ENCODE measurements at places on chromosomes 12 and 14. TPM values are rescaled to one million over a fixed set of nuclear protein-coding genes. Genes with fewer than 3 reads are reported as not detected.
A peak's percentile ranks its signal among the peaks of the same experiment; 100 is the strongest.

GRCh38 chr14:75232597-75232996 is 46.0 kb upstream of the FOS start:
- H3K4me3 ChIP-seq: no peak overlapping the region
- no peak overlapping the region for H3K27ac ChIP-seq
- H3K4me1 ChIP-seq: peaks cover 11% of the 10 kb centered on the region
- DNase-seq: no peak
- H3K27me3 ChIP-seq: no peaks in the 10 kb centered on the region

Gene KRT82
- not detected for total RNA-seq

DNA sequence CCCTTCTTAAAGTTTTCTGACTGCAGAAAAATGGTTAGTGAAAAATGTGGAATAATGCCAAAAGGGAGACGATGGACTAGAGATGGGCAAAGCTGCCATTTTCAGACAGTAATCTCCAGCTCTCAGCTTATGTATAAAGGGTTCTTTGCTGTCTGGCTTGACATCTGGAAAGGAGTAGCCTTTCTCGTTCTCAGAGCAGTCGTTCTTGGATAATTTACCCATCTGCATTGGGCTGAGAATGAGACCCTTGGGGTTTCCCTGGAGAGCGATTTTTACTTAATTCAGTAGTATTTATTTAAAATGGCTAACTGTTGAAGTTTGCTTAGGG is 1.2 kb downstream of the NUDT4 start:
- H3K4me3 ChIP-seq: peak overlapping the region; percentile 74
- H3K36me3 ChIP-seq: no peaks in the 10 kb centered on the region
- H3K4me1 ChIP-seq: peaks cover 53% of the 10 kb centered on the region
- no peak for DNase-seq
- peak overlapping the region; percentile 96 for H3K27ac ChIP-seq
- no peaks in the 10 kb centered on the region for H3K27me3 ChIP-seq

- H3K4me1 ChIP-seq: peaks cover 20% of the 10 kb centered on the region
- H3K36me3 ChIP-seq: no peaks in the 10 kb centered on the region
- no peaks in the 10 kb centered on the region for H3K27me3 ChIP-seq
- no peak overlapping the region for H3K27ac ChIP-seq
- DNase-seq: peak; percentile 62
- H3K4me3 ChIP-seq: no peak overlapping the region
Measured at GRCh38 chr12:109759595-109759994, 46.0 kb downstream of the FAM222A start.

DNA sequence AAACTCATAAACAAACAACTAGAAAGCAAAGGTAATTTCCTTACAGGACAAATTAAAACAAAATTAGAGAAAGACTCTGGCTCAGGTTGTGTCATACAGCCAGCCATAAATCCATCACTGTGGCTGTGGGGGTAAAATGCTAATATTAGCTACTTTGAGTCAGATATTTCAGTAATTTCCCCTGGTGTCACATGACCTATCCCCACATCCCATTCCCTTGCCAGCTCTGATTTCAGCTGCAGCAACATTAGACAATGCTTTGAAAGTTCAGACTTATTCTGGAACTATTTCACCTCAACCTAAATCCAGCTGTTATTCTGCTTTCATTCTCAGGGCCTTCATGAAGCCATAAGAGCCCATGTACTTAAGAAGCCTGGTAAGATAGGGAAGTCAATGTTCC is 55.3 kb downstream of the RPL10L start:
- H3K27ac ChIP-seq: no peak overlapping the region
- no peaks in the 10 kb centered on the region for H3K36me3 ChIP-seq
- H3K4me3 ChIP-seq: no peak overlapping the region
- no peaks in the 10 kb centered on the region for H3K27me3 ChIP-seq
- DNase-seq: no peak
- no peaks in the 10 kb centered on the region for H3K4me1 ChIP-seq

GRCh38 chr12:116099652-116100432 is 177.7 kb downstream of the MED13L start:
- no peak overlapping the region for H3K4me3 ChIP-seq
- H3K27me3 ChIP-seq: no peaks in the 10 kb centered on the region
- no peak for DNase-seq
- no peaks in the 10 kb centered on the region for H3K36me3 ChIP-seq
- H3K4me1 ChIP-seq: peaks cover 9% of the 10 kb centered on the region

DNA sequence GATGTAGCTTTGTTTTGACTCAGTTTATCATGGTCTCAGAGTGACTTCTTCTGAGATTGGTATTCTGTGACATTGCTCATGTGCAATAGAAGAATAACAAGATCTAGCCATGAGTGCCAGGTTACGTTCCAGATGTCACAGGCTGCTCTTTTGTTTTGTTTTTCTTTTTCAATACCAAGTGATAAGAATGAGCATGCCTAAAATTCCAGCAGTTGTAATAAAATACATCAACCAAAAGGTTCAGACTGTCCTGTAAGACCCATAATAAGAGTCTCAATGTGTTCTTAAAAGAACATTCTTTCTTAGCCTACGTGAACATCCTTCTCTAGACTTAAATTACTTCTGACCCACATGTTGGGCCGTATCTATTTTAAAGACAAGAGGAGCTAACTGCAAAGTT is 669.2 kb downstream of the DIO2 start:
- no peaks in the 10 kb centered on the region for H3K36me3 ChIP-seq
- peak overlapping the region; percentile 52 for H3K27ac ChIP-seq
- no peaks in the 10 kb centered on the region for H3K27me3 ChIP-seq
- no peak for DNase-seq
- no peak overlapping the region for H3K4me3 ChIP-seq
- H3K4me1 ChIP-seq: peaks cover 30% of the 10 kb centered on the region

Gene BICDL1
- 0.16 TPM for total RNA-seq

- H3K4me1 ChIP-seq: peaks cover 34% of the 10 kb centered on the region
- H3K4me3 ChIP-seq: peak overlapping the region; percentile 94
- DNase-seq: no peak
- no peaks in the 10 kb centered on the region for H3K27me3 ChIP-seq
Measured at GRCh38 chr12:22628228-22628627, 3.3 kb downstream of the ETNK1 start.

- H3K4me1 ChIP-seq: no peaks in the 10 kb centered on the region
- no peak overlapping the region for H3K4me3 ChIP-seq
- no peak for DNase-seq
Measured at GRCh38 chr14:23933742-23934128, 19.8 kb upstream of the DHRS4 start.

DNA sequence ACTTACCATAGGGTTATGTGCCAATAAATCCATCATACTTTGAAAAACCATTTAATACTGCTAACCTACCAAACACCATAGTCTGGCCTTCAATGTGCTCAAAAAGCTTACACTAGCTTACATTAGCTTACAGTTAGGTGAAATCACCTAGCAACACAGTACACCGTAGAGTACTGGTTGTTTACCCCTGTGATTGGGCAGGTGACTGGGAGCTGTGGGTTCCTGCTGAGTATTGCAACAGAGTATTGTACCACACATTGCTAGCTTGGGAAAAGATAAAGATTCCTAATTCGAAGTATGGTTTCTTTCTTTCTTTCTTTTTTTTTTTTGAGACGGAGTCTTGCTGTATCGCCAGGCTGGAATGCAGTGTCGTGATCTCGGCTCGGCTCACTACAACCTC is 5.6 kb downstream of the ATP5MC2 start:
- H3K27ac ChIP-seq: no peak overlapping the region
- peaks cover 35% of the 10 kb centered on the region for H3K4me1 ChIP-seq
- H3K27me3 ChIP-seq: no peaks in the 10 kb centered on the region
- H3K36me3 ChIP-seq: peaks cover 48% of the 10 kb centered on the region
- no peak for DNase-seq

- no peaks in the 10 kb centered on the region for H3K36me3 ChIP-seq
- no peaks in the 10 kb centered on the region for H3K4me1 ChIP-seq
- no peak overlapping the region for H3K4me3 ChIP-seq
- DNase-seq: no peak
- H3K27ac ChIP-seq: no peak overlapping the region
- H3K27me3 ChIP-seq: no peaks in the 10 kb centered on the region
Measured at GRCh38 chr12:3014641-3015040, 55.4 kb downstream of the TEAD4 start.

- no peaks in the 10 kb centered on the region for H3K36me3 ChIP-seq
- no peaks in the 10 kb centered on the region for H3K27me3 ChIP-seq
- H3K4me1 ChIP-seq: peaks cover 8% of the 10 kb centered on the region
- no peak for DNase-seq
- H3K27ac ChIP-seq: no peak overlapping the region
Measured at GRCh38 chr14:71751264-71751663, 181.0 kb upstream of the RGS6 start.

Gene FAM186B
- total RNA-seq: 0.54 TPM

GRCh38 chr14:90551733-90552464 is 155.1 kb downstream of the CALM1 start:
- H3K27ac ChIP-seq: peak overlapping the region; percentile 73
- peaks cover 76% of the 10 kb centered on the region for H3K4me1 ChIP-seq
- H3K4me3 ChIP-seq: no peak overlapping the region
- no peaks in the 10 kb centered on the region for H3K36me3 ChIP-seq
- no peaks in the 10 kb centered on the region for H3K27me3 ChIP-seq

DNA sequence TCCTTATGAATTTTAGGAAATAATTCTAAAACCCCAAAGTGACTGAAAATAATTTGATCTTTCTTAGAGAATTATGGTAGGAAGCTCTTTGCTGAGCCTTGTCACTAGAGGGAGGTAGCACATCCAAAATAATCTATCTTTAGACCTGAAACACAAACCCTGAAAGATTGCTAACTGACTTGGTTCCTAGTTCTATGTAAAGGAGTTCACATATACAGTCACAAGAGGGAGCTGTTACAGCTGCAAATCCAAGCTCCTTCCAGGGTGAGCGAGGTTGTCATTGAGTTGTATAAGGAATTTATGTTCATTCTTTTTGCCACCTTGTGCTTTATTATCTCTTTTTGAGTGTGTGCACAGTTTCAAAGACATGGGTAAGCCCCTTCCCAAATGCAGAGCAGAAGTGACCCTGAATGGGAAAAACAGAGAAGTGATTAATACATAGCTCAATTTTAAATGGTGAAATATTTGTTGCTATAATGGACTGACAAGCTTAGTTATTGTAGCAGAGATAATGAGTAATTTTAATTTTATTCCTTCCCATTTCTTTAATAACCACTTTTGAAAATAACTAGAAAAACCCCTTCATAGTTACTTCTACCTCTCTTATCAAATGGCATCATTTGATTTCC is 387.9 kb downstream of the DAD1 start:
- H3K4me1 ChIP-seq: no peaks in the 10 kb centered on the region
- no peak overlapping the region for H3K4me3 ChIP-seq
- no peaks in the 10 kb centered on the region for H3K27me3 ChIP-seq
- no peak for DNase-seq

DNA sequence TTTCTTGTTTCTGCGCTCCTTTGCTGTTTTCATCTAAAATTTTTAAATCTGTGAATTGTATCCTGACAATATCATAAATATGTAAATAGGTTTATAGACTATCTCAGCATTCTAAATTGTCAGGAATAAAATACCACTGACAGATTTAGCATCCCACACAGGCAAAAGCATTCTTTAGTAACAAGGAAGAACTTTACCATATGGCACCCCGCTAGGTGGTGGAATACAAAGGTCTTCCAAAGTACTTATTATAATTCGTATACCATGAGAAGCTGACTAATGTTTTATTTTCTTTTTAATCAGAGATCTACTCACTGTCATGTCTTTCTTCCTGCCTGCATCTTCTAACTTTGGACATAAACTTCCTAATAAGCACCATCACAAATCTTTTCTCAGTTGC is 328.8 kb upstream of the NOVA1 start:
- no peak overlapping the region for H3K4me3 ChIP-seq
- no peaks in the 10 kb centered on the region for H3K36me3 ChIP-seq
- H3K4me1 ChIP-seq: no peaks in the 10 kb centered on the region
- H3K27ac ChIP-seq: no peak overlapping the region
- DNase-seq: no peak

Gene TNFRSF1A
- 171 TPM for total RNA-seq

GRCh38 chr12:130160306-130160705 is 2.0 kb upstream of the FZD10 start:
- peaks cover 42% of the 10 kb centered on the region for H3K27me3 ChIP-seq
- H3K4me1 ChIP-seq: peaks cover 30% of the 10 kb centered on the region
- no peaks in the 10 kb centered on the region for H3K36me3 ChIP-seq
- no peak overlapping the region for H3K27ac ChIP-seq
- no peak for DNase-seq

Gene EFS
- total RNA-seq: 19.9 TPM

DNA sequence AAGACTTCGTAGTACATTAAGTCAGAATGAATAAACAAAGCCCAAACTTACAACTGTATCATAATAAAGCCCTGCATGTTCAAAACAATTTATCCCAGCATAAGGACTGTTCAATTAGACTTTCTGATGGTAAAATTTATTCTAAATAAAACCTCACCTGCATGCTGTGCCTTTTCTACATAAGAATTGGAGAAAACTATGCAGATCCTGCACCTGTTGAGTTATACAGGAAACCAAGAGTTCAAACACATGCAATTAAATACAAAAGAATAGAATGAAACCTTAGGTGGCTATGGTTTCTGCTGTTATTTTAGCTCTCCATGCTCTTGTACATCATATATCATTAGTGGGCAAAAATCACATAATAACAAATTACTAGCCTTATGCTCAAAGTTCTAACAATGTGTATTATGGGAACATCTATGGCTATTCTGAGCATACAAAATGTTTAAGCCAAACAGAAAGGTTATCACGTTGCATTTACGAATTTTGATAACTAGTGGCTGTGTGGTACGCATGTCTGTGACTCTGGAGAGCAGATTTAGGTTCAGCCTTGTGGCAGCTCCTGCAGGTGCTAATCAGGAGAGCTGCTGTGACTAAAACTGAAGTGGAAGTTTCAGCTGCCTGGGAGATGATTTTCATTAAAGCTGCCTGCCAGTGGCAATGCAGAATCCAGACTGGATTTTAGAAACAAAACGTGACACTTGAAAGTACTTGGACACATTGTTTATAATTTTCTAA is 36.1 kb upstream of the LRFN5 start:
- no peak for DNase-seq
- no peaks in the 10 kb centered on the region for H3K36me3 ChIP-seq
- H3K27me3 ChIP-seq: no peaks in the 10 kb centered on the region
- no peak overlapping the region for H3K27ac ChIP-seq
- no peak overlapping the region for H3K4me3 ChIP-seq
- H3K4me1 ChIP-seq: no peaks in the 10 kb centered on the region

- no peaks in the 10 kb centered on the region for H3K27me3 ChIP-seq
- H3K4me3 ChIP-seq: no peak overlapping the region
- H3K36me3 ChIP-seq: no peaks in the 10 kb centered on the region
- no peak for DNase-seq
- H3K27ac ChIP-seq: no peak overlapping the region
- no peaks in the 10 kb centered on the region for H3K4me1 ChIP-seq
Measured at GRCh38 chr12:89969093-89969492, 260.5 kb upstream of the ATP2B1 start.

- H3K27me3 ChIP-seq: no peaks in the 10 kb centered on the region
- no peak overlapping the region for H3K4me3 ChIP-seq
- H3K36me3 ChIP-seq: no peaks in the 10 kb centered on the region
Measured at GRCh38 chr12:99059824-99060511, 414.9 kb downstream of the APAF1 start.

Measured in sigmoid colon (tissue), 7 donors.